ENCODE measurements at places on chromosomes 7 and 10. TPM values are rescaled to one million over a fixed set of nuclear protein-coding genes. Genes with fewer than 3 reads are reported as not detected.

The SORBS1 gene
- polyA plus RNA-seq: 1.1 TPM

The LGI1 gene
- polyA plus RNA-seq: not detected

- DNase-seq: no peak
Measured at GRCh38 chr7:29363636-29364425, 169.3 kb downstream of the CHN2 start.

DNA sequence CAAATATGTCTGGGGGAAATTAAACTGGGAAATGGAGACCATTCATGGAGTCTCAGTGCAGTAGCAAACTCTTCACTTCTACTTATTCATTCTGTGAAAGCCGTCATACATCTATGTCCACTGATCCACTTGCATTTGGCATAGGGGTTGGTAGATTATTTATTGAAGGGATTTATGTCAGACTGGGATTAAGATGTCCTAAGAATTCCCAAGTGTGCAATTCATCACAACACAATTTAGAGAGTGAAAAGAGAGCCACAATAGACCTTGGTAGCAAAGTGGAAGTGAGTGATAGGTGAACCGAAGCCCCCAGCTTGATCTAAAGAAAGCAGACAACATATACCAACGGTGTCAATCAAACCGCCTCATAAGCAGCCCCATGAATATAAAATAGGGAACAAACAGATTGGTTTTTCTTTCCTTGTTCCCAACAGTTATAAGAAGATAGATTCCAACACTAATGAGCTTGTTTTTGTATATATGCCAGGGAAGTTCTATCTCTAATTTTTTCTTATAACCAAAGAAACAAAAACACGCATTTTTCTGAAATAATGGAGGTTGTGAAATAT lies 234.3 kb downstream of the CACNA2D1 start:
- DNase-seq: no peak

- no peak for DNase-seq
Measured at GRCh38 chr7:144991041-144991440, 155.2 kb upstream of the TPK1 start.

The MRLN gene
- polyA plus RNA-seq: not detected

GRCh38 chr10:97128516-97129154 lies 57.1 kb downstream of the SLIT1 start:
- DNase-seq: no peak

The HKDC1 gene
- 0.18 TPM for polyA plus RNA-seq

GRCh38 chr10:110632591-110633215 lies 11.4 kb upstream of the RBM20 start:
- no peak for DNase-seq

GRCh38 chr7:90580051-90580450 lies 16.1 kb upstream of the CDK14 start:
- DNase-seq: no peak

Data from BJ (cell line).